ENCODE measurements at places on chromosomes 3 and 15.

GRCh38 chr3:168213920-168214319 is 118.2 kb upstream of the GOLIM4 start:
- DNase-seq = no peak

DNA sequence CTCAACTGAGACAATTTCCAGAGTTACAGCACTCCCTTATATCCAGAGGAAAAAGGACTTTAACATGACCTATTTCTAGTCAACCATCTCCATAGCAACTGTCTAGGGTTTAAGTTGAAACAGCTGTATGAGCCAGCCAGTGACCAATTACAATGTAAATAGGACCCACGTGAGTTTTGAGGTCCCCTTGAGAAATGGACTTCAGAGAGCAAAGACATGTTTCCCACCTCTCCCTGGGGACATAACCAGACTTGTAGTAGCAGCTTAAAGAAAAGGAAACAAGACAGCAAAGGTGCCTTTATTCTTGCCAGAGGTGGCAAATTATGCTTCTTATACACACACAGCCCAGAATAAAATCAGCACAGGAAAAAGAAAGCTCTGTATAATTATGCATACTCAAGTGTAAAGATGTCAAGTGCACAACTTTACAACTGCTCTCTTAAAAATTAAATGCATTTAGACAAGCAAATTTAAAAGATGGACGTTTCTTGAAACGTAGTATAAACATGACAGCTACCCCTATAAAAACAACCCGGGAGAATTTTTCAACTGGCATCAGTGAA is 40.2 kb downstream of the SUMF1 start:
- no peak for DNase-seq

GRCh38 chr3:148510561-148510960 is 187.1 kb upstream of the AGTR1 start:
- no peak for DNase-seq

DNA sequence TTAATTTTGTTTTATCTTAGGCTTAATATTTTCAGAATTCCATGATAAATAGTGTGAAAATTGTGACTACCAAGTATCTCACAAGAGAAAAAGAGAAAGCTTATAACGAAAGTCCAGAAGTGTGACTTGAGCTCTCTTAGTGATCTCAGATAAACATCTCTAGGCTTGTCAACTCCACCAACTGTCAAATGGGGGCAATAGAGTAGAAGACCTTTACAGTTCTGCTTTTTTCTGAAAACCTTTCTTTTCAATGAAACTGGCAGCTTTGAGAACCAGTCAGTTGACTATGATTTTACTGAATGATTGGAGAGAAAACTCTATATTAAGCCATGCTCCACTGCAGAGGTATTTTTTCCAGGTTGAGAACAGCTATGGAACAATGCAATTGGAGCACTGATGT is 119.2 kb upstream of the TP63 start:
- DNase-seq = no peak

DNA sequence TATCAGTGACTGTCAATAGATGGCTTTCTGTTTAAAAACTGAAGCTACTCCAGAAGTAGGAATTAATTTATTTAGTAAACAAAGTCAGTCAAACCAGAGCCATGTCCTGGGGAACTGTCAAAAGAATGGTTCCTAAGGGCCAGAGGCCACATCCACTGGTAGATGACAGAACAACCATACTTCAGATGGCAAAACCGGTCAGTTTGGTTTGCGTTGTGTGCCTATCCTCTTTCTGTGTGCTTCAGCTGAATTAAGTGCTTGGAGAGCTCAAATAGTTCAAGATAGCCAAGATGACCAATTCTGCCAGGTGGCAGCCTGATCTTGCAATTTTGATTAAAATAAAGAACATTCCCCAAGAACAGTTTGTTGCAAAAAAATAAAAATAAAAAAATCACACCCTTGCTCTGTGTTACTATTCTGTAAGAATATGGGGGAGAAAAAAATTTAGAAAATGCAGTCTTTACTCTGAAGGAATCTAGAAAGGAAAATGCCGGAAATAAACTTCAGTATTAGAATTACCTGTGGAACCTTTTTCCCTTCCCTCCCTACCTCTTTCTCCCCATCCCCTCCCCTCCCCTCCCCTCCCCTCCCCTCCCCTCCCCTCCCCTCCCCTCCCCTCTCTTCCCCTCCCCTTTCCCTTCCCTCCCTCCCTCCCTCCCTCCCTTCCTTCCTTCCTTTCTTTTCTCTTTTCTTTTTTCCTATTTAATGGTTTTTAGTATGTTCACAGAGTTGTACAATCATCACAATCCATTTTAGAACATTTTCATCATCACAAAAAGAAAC is 2.5 kb downstream of the MAP3K13 start:
- no peak for DNase-seq

GRCh38 chr15:46413799-46414198 is 779.0 kb downstream of the SQOR start:
- DNase-seq = no peak

DNA sequence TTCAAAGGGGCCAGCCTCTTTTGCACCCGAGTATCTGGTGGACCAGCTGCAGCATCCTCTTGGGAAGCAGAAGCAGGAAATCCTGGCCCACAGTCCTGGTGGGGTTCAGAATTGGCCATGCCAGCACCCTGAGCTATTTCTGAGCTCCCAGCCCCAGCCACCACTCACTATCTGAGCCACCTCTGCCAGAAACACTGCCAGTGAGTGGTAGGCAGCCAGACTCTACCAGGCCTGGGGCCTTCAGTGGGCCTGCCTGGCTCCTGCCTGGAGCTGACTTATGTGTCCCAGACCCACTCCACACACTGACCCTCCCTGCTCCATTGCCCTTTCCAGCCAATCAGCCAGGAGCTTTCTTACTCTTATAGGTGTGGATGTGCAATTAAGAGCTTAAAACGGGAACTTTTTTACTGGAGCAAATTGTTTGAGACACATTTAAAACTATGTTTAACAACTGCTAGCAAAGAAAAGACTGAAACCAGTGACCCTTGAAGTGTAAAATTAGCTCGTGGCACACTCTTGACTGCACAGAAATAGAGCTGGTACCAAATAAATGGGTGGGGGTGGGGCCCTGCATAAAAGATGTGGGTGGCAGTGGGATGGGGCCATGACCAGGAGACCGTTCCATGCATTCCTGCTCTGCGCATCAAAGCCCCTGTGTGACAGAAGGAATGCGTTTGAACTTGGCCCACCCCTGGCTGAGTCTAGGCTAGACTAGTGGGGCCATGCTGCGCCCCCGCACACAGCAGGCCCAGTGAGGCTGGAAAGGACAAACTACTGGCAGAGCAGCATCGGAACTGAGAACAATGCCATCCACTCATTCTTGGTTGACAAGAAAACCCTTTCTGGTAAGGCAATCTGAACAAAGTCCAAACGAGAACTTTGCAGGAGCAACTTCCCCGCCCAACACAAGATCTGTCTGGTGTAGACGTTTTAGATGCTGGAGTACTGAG is 48.0 kb downstream of the CTNNB1 start:
- DNase-seq = no peak

DNA sequence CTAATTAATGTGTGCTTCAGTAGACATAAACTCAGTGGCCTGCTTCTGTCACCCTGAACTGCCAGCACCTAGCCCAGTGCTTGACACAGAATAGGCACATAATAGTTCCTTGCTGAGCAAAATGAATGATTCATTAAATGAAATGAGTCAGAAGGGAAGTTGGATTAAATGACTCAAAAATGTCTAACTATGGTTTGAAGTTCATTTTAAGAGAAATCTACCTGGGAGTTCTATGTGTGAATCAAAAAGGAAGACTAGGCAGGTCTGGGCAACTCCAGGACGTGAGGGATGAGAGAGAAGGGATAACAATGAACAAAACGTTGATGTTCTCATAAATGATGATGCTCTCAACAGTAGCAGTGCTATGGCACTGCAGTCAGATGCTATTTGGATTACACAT is 175.0 kb downstream of the CFAP20DC start:
- DNase-seq = no peak

DNA sequence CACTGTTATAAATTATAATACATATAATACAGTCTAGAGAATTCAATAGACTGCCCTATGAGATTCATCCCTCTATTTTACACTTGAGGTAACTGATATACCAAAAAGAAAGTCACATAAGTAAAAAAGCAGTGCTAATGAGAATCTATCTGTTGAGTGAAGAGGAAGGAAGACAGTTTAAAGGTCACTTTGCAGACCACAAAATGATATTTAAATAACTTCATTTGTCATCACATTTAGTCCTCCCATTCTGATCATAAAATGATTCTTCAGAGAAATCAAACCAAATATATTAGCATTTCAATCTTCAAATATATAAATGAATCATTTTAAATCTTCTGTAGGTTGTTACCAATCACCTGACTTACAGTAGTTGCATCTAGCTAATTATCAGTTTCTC is 60.5 kb upstream of the CCDC50 start:
- no peak for DNase-seq

GRCh38 chr3:27792869-27793268 is 70.7 kb upstream of the EOMES start:
- no peak for DNase-seq

DNA sequence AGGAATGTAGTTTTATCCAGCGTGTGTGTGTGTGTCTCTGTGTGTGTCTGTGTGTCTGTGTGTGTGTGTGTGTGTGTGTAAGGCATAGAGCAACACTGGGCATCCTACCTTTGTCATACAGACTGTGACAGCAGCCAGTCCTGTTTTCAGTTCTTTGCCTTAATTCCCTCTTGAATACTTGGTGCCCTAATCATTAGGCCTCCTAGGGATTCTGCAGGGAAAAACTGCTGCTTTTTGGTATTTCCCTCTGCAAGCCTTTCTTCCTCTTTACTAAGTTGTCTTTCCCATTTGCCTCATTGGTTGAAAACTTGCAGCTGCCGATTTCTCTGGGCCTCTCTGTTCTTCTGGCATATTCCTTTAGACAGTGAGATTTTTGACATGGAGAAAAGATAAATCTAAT is 9.2 kb downstream of the SLC25A36 start:
- no peak for DNase-seq

DNA sequence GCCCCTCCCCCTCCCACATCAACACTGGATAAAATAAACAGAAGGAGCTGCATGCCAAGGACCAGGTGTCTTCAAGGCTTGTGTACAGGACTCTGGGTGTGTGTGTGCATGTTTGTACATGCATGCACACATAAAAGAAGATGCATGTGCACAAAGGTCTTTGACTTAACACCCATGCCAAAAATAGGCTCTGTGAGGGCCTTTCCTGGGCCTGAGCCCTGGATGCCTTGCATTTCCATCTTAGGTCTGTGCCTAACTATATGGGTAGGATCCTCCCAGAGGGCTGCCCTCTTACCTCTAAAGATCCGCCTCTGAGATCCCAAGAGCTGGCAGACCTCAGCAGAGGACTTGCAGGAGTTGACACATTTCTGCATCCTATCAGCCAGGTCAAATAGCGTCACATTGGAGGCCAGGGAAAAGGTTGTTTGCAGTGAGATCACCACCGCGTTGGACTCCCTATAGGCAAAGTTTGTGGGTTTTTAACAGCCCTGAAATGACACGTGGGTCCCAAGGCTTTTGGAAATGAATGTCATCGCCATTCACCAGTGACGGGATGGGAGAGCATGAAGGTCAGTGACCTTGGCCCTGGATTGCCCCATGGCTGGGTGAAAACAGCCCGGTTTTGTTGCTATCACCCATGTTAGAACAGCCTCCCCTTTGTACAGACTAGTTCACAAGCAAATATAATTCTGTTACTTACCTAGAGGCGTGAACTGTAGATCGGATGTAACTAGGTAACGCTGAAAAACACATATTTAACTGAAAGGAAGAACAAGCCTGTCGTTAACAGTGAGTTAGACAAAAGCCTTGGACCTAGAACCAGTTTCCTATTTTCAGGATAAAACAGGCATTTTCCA is 54.0 kb downstream of the HEG1 start:
- no peak for DNase-seq

DNA sequence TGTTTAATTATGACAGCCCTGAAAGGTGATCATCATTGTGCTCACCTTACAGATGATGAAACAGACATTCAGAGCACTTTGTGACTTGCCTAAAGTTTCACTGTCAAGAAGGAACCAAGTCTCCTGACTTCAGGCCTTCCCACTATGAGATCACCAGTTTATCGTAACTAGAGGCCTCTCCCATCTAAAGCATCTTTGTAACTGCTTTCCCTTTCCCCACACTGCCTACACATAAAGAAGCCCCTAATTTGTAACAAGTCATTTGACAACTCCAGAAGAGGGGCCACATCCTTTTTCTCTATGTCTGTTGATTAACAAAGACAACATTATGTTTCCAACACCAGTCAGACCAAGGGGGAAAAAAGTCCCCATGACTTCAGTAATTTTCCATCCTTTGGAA is 1.1 kb downstream of the KLHL6 start:
- no peak for DNase-seq

DNA sequence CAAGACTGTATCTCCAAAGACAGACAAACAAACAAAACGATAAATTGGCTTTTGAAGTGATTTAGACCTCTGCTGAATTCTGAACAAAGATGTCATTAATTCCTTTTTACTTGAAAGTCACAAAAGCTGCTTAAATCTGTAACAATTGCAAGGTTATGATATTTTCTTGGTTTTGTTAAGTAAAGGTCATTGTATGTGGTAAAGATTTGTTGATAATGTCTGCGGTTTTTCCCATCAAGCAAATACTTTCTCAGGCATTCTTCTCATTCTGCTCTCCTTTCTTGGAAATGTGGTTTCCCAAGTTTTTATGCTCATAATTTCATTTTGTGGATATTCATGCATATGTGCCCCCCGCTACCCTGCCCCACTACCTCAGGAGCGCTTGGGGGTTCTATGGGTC is 116.5 kb downstream of the SLMAP start:
- DNase-seq = no peak

DNA sequence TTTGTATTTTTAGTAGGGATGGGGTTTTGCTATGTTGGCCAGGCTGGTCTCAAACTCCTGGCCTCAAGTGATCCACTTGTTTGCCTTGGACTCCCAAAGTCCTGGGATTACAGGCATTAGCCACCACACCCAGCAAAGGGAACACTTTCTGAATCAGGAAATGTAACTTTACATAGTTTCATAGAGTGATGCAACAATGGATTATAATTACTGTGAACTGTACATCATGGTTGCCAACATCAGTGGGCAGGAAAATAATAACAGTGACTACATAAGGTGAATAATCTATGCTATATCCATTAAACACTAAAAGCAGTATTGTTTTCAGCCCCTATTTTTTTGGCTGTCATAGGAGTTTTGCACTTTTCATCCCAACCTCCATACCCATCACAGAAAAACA is 5.0 kb upstream of the KPNA1 start:
- no peak for DNase-seq

- DNase-seq = no peak
These were observed 29.9 kb upstream of the POLR2M start for GRCh38 chr15:57676585-57676984.

GRCh38 chr3:123343296-123344174 is 105.4 kb downstream of the ADCY5 start:
- DNase-seq = no peak

GRCh38 chr3:49813497-49814174 is at the start of gene UBA7:
Gene UBA7 (minus strand): TSS chr3:49813953. CDS start chr3:49813787, 166 bp downstream.
- DNase-seq = no peak

DNA sequence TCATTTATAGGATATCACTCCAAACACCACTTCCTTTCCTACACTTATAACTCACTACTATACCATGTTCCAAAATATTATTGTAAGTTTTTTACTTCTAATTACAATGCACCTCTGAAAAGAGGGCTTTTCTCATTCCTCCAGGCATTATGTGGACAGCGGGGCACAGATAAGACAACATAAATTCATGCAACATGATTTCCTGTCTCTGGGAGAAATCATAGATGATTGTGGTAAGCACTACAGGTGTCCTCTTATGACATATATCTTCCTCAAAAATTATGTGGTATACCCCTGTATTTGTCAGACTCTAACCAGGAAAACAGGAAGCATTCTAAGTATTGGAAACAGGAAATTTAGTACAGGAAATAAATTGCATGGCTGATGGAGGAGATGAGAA is 45.7 kb upstream of the INO80 start:
- no peak for DNase-seq

- DNase-seq = no peak
These were observed 82.9 kb downstream of the PYDC2 start for GRCh38 chr3:191543897-191544296.
